ENCODE measurements at places on chromosomes 12 and 14. TPM values are rescaled to one million over a fixed set of nuclear protein-coding genes. Genes with fewer than 3 reads are reported as not detected.

- no peak for DNase-seq
Measured at GRCh38 chr12:5972387-5972786, 27.3 kb upstream of the ANO2 start.

DNA sequence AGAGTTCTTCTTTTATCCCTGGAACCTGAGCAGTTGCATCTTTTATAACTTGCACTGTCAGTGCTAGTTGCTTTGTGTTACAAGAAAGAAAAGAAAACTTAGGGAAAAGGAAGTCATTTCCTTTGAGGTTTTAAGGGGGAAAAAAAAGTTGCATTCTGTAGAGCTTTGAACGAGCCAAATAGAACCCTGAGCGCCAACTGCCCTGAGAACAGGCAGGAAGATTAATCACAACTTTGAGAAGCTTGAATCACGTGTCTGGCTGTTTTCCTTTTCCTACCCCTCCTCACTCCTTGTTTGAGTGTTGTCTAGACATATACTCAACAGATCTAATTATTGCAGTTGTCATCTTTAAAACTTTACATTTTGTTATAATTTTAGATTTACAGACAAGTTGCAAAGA is 12.5 kb downstream of the PCNX1 start:
- DNase-seq, result no peak

- no peak for DNase-seq
Measured at GRCh38 chr12:69474456-69474855, 4.3 kb downstream of the FRS2 start.

- no peak for DNase-seq
Measured at GRCh38 chr14:44339862-44340261, 167.2 kb downstream of the FSCB start.

Gene ZC2HC1C
- 8.9 TPM for total RNA-seq

DNA sequence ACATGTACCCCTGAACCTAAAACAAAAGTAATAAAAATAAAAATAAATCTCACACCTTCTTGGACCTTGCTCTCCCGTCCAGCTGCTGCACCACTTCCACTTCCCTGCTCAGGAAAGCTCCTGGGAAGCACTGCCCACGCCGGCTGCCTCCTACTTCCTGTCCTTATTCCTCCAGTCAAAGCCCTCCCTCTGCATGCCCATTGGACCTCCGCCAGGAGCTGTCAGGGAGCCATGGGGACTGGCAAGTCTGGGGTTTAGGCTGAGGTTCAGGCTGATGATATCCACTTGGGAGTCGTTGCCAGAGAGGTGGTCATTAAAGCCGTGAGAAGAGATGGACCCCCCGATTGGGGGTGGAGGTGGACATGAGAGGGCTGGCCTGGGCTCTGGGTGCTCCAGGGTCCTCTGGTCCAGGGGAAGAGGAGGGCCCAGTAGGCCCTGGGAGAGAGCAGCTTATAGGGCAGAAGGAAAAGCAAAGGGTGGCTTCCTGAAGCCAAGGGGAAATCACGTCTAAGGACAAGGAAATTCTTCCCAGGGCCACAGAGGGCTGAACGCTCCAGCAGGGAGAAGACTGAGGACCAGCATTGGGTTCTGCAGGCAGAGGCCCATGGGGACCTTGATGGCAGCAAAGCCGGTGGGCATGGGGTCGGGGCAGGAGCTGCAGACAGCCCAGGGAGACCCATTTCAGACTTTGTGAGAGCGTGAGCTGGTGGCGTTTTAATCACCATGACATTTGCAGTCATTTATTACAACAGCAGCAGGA is 78.7 kb downstream of the FZD10 start:
- no peak for DNase-seq

DNA sequence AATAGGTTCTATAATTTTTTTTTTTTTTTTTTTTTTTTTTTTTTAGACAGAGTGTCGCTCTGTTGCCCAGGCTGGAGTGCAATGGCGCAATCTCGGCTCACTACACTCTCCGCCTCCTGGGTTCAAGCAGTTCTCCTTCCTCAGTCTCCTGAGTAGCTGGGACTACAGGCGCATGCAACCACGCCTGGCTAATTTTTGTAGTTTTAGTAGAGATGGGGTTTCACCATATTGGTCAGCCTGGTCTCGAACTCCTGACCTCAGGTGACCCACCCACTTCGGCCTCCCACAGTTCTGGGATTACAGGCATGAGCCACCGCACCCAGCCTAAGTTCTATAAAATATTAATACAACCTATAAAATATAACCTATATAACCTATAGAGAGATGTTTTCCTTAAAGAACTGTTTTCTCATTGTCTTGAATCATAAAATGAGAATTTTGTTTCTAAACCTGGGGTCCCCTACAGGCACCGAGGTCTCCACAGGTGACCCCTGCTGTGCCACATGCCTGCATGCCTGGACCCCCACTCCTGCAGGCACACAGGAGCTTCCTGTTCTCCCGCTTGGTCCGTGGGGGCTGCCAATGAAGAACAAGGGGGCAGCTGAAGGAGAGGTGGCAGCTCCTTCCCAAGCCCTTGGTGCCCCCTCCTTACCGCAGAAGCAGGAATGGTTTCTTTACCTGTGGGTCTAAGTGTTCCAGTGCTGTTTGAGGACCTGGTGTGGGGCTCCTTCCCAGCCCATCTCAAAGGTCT is 70.9 kb upstream of the ZFP36L1 start:
- DNase-seq, result no peak

Gene TMEM132C
- total RNA-seq, result 6.7 TPM

Gene RTL1
- not detected for total RNA-seq

DNA sequence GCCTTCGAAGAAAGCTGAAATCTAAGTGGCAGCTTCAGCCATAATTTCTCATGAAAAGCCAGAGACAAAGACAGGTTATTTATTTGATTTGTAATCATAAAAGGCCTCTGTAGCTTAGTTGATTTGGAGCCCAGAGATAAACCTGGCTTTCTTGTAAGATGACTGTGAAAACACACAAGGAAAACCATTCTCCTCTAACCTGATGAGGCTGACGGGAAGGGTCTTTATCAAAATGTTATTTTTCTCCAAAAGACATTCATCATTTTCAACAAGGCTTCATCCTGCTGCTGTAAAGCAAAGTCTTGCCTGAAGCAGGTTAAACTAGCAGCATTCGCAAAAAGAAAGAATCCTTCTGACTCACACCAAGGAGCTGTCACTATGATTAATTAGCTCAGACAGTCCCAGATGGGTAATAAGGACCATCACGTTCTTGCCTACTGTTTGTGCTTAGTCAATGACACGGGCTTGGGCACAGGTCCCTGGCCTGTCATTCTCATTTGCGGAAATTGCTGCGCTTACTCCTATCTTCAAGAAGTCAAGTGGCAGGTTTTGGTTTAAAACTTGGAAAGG is 286.6 kb downstream of the C12orf75 start:
- DNase-seq, result no peak

Gene PLA2G1B
- not detected for total RNA-seq

Gene PZP
- total RNA-seq, result 0.39 TPM

GRCh38 chr12:7282844-7283243 is 21.0 kb upstream of the ACSM4 start:
- DNase-seq, result no peak

GRCh38 chr12:48069241-48069640 is 36.6 kb downstream of the SENP1 start:
- no peak for DNase-seq

DNA sequence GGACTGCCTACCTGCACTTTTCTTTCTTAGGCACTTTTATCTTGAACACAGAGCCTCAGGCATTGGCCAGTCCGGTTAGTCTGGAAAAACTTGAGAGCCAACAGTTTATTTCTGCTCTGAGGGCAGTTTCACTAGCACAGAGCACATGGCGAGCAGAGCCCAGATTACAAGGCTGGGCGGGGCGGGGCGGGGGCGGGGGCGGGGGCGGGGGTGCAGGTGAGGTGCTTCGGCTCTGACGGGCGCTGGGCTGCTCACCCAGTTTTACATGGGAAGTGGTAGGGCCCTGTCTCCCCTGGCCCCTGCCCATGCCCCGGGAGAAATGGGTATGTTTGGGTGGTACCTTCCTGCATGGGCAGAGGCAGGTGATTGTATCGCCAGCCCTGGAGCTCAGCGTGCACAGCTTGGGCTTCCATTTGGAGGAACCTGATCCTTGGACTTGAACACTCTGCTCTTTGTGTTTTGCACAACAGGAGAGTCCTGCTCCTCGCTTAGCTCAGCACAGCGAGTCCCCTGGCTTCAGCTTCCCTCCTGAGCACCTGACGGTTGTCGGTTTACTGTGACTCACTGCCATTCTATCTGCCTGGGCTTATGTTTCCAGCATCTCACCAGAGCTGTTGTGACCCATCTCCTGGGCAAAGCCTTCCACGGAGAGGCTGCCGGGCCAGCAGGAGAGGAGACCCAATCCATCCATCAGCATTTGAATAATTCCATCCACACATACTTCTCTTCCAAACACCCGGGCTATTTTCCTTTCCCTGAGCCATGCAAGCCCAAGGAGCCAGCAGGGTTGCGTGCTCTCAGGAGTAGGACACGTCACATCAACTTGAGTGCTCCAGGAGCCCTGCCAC is 108.5 kb downstream of the ARF6 start:
- peak; percentile 63 for DNase-seq

GRCh38 chr12:113077057-113077858 is 20.7 kb downstream of the DTX1 start:
- peak; percentile 33 for DNase-seq

Gene TEX22
- 1.4 TPM for total RNA-seq

DNA sequence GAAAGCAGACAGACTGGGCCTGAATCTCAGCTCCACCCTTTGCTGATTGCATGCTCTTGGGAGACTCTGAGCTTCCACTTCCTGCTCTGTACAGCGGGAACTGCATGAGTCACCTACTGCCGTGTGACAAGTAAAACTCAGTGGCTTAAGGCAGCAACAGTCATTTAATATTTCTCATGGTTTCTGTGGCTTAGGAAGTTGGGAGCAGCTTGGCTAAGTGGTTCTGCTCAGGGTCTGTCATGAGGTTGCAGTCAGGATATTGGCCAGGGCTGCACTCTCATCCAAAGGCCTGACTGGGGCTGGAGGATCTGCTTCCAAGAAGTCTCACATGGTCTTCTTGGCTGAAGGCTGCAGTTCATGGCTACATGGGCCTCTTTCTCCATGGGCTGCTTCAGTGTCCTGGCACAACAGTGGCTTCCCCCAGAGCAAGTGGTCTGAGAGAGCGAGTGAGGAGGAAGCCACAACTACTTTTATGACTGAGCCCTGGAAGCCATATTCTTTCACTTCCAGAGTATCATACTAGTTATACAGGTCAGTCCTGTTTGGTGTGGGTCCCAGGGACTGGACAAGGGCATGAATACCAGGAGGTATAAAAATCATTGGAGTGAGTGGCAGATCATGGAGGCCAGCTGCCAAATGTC is 49.7 kb downstream of the FAM222A start:
- no peak for DNase-seq

Gene TEX52
- not detected for total RNA-seq

Gene FAIM2
- 11.0 TPM for total RNA-seq

DNA sequence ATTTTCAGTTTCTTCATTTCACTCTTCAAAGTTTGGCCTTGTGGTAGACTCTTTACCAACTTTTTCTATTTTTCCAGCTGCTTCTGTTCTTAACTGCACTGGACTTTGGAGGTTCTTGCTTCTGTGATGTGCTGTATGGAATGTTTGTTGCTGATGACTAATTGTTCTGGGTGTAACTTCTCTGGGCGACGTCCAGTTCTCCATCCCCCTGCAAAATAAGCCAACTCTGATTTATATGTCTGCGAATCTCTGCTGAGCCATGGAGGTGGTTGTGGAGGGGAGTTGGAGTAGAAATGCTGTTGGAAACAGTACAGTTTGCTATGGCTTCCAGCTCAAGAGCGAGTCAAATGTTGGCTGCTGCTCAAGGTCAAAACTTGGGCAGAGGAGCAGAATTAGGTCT is 113.9 kb upstream of the DYRK2 start:
- DNase-seq, result no peak

Gene BMAL2
- total RNA-seq, result 1.9 TPM

Gene SPX
- 7.7 TPM for total RNA-seq

Gene MIP
- total RNA-seq, result 0.14 TPM

Gene IGFBP6
- 49.7 TPM for total RNA-seq

Gene CMA1
- total RNA-seq, result not detected

DNA sequence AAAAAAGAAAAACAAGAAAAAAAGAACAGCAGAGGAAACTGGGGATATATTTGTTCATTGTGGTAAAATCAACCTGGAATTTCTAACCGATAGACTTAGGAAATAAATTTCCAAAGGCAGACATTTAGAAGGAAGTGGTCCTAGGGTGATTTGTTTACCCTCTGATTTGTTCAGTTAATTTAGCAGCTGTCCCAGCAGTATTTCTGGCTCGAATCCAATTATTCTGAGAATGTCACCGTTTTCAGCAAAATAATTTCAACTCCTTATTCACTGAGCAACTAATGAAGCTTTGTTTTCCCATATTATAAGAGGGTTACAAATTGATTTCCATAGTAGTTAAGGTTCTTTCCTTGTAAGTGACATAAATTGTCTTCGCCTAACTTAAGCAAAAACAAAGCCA is 285.2 kb upstream of the SYT10 start:
- DNase-seq, result no peak

Data from right cardiac atrium (tissue), 5 donors.